Activated CD8-positive, alpha-beta T cell treated with anti-CD3 and anti-CD28 coated beads for 36 hours (primary cell): ENCODE measurements at places on chromosomes 5 and 9.

DNA sequence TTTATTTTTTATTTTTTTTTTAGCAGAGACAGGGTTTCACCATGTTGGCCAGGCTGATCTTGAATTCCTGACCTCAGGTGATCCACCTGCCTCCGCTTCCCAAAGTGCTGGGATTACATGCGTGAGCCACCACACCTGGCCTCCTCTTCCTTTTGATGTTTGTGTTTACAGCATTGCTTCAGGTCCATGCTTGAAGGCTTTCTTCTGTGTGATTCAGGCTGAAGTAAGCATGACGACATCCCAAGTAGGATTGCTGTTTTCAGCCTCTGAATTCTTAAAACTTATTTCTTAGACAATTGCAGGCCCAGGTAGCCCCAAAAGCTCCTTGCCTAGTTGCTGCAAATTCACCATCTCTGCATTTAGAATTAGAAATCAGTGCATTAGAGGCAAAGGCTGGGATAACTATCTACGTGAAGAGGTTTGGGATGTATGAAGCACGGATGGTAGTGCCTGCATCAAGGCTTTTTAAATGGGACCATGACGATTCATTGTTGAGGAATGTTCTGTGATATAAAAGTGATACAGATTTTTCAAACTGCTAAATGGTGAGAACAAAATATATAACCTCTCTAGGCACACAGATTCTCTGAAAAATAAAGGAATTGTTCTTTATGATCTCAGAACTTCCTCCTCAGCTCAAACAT lies 3.0 kb upstream of the ETF1 start:
- DNase-seq, result no peak

DNA sequence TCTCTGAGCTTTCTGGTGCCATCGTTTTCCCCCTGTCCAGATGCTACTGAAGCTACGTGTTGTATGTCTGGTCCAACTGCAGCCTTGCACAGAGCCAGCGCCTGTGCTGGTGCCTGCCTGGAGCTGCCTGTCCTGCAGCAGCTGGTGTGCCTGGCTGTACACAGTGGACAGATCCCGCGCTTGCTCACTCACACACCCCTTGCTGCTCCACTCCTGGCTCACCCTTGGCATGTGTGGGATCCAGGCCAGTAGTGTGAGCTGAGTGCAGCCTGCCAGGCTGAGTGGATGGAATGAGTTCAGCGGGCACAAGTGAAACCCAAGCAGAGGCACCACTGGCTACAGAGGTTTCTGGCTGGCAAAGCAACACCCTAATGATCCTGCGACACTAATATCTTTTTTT lies 40.4 kb downstream of the FER start:
- no peak for DNase-seq

- DNase-seq, result no peak
These were observed 136.2 kb upstream of the HAPLN1 start for GRCh38 chr5:83856881-83857280.

GRCh38 chr9:120905315-120906164 lies 21.1 kb downstream of the TRAF1 start:
- peak; percentile 69 for DNase-seq

DNA sequence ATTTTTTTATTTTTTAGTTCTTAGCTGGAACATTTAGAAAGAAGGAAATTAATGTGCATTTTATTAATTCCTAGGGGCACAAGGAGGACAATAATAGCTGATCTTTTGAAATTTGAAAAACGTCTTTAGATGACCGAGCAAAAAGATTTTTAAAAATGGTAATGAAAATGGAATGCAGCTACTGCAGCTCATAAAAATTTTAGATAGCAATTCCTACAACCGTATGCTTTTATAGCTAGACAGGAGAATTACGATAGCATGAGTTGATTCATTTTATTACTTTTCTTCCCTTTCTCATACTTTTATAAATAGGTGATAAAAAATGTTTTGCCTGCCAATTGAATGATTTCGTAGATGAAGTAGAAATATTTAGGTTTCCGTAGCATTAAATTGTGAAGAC lies 13.7 kb upstream of the RUFY1 start:
- DNase-seq, result no peak

DNA sequence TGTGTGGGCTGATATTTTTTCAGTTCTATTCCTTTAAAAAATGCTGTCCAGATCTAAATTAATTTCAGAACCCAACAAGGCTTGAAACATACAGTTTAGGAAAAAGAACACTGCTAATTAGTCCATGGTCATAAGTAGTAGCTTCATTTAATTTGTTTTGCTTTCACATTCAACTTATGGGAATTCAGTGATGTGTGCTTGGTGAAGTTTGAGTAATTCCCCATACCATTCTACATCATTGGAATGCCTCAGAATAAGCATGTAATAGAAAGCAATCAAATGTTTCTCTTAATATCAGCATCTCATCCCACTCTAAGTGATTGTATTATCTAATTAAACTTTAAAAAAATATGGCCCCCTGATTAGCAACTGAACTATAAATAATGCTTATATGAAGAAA lies 2.7 kb downstream of the CNTLN start:
- DNase-seq, result no peak

DNA sequence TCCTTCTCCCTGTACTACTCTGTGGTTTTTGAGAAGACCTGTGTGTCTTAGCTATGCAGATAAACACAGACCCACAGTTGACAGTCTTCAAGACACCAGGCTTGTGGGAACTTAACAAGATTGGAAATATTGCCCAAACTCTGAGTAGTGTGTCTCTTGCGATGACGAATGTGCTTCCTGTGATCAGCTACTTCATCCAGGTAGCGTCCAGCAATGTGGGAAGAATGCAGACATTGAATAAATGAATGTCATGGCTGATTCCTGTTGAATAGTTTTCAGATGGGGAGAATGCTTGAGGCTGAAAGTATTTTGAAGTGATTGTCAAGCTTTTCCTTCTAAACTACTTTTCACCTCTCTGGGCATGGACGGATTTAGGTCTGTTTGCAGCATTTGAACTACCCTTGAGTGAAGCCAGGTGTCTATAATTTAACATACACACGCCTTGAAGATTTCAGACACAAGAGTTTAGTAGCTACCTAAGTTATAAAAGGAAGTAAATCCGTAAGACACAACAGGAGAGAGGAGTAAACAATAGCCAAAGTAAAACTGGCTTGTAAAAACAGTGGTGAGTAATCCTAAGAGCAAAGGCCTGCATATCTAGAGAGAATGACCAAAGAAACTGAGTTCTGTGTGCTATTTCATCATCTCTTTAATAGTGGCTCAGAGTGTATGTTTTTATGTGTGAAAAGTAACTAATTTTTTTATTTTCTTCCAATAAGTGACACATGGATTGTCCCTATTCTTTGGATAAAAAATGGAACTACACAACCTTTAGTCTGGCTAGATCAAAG lies 30.0 kb upstream of the ARL14EPL start:
- no peak for DNase-seq

- DNase-seq, result no peak
These were observed 7.6 kb downstream of the SHB start for GRCh38 chr9:38061326-38061977.

DNA sequence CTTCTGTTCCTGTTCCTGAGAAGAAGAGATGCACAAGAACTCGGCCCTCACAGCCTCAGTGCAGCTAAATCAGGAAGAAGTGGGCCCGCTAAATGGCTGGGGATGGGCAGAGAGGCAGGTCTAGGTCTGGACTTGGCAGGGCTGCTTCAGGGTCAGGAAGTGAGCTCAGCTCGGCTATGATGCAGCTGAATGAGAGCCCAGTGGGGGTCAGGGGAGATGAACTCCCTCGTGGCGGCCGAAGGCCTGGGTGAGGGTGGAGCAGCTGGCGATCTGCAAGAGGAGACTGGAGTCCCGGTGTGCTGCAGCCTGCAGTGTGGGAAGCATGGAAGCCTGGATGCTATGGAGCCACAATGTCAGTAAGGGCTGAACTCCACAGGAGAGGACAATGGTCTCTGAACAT lies 466.2 kb downstream of the SPOCK1 start:
- DNase-seq, result no peak

DNA sequence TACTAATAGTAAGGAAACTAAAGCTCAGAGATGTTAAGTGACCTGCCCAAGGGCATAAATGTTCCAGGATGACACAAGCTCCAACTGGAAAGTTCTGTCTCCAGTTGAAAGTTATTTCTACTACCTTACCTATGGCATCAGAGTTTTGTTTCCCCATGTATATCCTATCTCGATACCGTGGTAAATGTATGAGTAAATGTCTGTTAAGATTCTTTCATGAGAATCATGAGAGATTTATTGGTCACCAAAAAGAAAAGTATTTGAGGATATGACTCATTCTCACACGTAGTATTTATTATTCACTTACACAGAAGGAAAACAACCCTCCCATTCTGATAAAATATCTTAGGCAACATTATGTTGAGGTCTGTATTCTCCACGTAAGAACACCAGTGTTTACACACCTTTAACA lies 11.1 kb upstream of the SHOC1 start:
- DNase-seq, result no peak

DNA sequence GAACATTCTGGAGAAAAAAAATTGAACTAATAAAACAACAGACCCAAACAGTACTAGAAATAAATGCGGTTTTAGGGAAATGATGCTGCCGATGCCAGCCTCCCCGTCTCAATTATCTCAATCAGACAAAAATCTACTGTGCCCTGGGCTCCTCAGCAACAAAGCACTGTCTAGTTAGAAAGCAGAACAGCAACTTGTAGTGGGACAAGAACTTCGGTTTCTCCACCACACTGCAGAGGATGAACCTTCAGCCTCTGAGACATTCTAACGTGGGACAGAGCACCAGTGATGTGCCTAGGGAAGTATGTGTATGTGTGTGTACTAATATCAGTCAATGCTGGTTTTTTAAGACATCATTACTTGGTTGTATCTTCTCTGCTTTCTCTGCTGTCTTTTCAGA lies 11.1 kb upstream of the CAST start:
- DNase-seq, result no peak

GRCh38 chr9:133261753-133262120 lies 13.3 kb downstream of the ABO start:
- DNase-seq, result no peak
